ENCODE measurements at places on chromosomes 6 and 20. TPM values are rescaled to one million over a fixed set of nuclear protein-coding genes. Genes with fewer than 3 reads are reported as not detected.

GRCh38 chr6:137728386-137729349, 138.4 kb upstream of the TNFAIP3 start:
- no peak for DNase-seq

GRCh38 chr6:4936681-4937041, 67.2 kb downstream of the RPP40 start:
- no peak for DNase-seq

DNA sequence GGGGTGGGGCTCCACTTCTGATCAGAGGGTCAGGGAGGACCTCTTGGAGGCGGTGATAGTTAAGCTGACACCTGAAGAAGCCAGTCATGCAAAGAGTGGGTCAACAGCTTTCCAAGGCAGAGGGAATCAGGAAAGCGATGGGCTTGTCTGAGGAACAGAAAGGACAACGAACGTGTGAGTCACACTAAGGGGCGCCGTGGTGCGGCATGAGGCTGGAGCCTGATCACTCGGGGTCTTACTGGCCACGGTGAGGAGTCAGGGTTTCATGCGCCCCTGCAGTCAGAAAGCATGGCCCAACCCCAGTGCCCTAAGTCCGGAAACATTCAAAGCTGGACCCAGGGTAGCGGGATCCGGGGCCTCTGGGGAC, 50.6 kb upstream of the SLC32A1 start:
- DNase-seq: peak; percentile 46

The TMEM200A gene
- 0.27 TPM for polyA plus RNA-seq

GRCh38 chr6:10451394-10451793, 36.5 kb upstream of the TFAP2A start:
- no peak for DNase-seq

The OR2J3 gene
- not detected for polyA plus RNA-seq

All from right cardiac atrium (tissue), 5 donors.